ENCODE measurements at places on chromosomes 3 and 15.

- DNase-seq, result no peak
Measured at GRCh38 chr3:56291953-56292352, 176.3 kb downstream of the ERC2 start.

DNA sequence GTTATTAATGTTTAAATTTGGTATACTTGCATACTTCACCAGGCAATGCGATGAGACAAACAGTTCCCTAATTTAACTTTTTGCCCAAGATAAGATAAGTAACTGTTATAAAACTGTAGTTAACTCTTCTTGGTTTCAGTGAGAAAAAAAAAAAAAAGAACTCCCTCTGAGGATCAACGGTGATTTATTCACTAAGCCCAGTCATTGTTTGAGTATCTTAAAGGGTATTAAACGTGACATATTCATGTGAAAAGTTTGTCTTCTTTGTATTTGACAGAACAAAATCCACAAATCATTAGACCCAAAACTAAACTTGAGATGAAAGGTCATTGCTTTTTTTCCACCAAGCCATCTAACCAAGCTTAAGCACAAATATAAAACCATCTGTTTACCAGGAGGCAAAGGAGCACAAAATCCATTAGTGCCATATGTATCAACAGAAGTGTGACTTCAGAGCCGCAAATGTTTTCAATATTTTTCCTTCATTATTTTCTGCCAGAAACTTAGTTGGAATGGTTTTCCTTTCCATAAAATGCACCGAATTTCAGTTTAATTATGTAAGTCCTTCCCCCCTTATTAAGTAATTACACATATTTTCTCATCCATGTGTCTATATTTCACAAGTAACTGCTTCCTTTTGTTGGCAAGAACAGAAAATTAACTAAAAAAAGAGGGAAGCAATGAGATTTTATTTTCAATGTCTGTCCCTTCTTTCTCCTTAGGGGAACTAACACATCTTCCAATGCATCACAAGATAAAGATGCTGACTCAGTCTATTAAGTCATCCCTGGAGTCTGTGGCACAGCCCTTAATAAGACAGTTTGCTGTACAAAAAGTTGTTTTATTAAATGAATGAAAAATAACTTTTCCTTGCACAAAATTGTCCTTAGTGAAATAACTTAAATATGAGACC is 92.2 kb upstream of the RAP2B start:
- DNase-seq, result peak; percentile 52

- no peak for DNase-seq
Measured at GRCh38 chr15:101811902-101812301, at the start of gene OR4F15. TSS of gene OR4F15 (plus strand) at chr15:101812202. CDS start at chr15:101818187, 5,985 bp downstream.

GRCh38 chr15:45734260-45734711 is 99.5 kb downstream of the SQOR start:
- DNase-seq, result no peak

- no peak for DNase-seq
Measured at GRCh38 chr3:119243712-119244111, 3.0 kb upstream of the B4GALT4 start.

GRCh38 chr15:85606738-85607137 is 188.0 kb downstream of the KLHL25 start:
- no peak for DNase-seq

- no peak for DNase-seq
Measured at GRCh38 chr15:87121336-87121735, 1041.7 kb downstream of the AGBL1 start.

DNA sequence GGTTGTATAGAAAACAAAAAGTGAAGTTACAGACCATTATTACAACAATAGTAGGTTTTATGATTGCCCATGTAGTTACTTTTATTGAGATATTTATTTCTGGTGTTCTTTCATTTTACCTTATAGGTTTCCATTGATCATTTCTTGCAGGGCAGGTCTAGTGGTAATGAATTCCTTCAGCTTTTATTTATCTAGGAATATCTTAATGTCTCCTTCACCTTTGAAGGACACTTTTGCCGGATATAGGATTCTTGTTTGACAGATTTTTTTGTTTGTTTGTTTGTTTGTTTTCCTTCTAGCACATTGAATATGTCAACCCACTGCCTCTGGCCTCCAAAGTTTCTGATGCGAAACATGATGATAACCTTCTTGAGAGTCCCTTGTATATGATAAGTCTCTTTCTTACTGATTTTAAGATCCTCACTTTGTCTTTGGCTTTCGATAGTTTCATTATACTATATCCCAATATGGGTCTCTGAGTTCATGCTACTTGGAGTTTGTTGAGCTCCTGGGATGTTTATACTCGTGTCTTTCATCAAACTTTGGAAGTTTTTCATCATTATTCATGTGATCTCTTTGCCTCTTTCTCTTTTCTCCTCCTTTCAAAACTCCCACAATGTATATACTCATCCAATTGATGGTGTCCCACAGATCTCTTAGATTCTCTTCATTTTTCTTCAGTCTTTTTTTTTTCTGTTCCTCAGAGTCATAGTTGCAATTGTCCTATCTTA is 62.8 kb downstream of the GLCE start:
- DNase-seq, result no peak

DNA sequence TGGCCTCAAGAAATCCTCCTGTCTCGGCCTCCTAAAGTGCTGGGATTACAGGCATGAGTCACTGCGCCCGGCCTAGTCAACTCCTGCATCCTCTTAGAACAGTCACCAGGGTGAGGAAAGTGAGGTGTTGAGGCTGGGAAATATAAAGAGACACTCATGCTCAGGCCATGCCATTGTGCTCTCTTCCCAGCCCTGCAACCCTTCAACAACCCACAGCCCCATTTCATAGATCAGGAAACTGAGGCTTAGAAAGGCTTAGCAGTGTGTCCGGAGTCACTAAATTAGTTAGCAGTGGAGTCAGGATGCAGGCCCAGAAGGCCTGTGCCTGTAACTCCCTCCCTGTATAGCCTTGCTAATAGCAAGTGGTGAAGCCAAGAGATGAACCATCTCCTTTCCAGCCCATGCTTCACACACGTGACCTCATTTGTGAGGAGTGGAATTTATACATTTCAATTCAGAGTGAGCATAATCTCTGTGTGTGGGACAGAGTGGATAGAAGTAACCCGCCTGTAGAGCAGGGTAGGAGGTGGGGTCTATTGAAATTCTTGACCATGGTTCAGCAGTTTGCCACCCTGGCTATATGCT is 51.7 kb upstream of the USP3 start:
- DNase-seq, result no peak

GRCh38 chr3:45113625-45114050 is 32.5 kb downstream of the CDCP1 start:
- DNase-seq, result no peak

- DNase-seq, result no peak
Measured at GRCh38 chr15:27179789-27180188, 208.8 kb downstream of the GABRG3 start.

- DNase-seq, result no peak
Measured at GRCh38 chr3:9190276-9190675, 59.2 kb downstream of the SRGAP3 start.

DNA sequence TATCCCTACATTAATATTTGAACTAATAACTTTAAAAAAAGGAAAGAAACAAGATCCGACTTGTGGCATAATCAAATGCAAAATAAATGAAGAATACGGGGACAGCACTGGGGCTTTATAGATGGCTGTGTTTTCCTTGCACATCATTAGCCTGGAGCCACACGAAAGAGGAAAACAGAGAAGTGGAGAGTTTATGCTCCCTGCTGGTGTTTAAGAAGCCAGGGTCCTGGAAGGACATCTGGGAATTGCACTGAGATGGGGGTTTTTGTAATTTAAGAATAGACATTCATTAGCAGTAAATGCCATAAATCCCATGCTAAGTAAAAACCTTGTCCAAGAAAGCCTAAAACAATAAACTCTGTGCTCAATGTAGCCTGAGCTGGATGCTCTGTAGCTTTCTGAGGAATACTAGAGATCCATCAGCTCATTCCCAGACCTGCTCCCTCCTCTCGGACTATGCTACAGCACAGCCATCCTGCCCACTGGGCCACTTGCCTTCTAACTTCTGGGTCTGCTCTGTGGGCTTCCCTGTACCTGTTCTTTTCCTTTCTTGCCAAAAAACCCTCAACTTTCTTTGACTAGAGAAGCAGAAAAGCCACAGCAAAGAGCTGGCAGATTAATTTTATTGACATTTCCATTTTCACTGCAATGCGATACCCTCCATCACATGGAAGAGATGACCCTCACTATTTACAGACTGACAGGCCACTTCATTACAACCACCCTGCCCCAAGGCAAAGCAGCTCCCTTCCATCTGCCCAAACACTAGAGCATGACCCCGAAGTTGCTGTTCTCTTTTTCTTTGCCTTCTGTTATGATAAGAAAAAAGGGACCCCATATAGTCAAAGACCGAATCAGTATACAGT is 62.3 kb downstream of the MEIS2 start:
- DNase-seq, result no peak

DNA sequence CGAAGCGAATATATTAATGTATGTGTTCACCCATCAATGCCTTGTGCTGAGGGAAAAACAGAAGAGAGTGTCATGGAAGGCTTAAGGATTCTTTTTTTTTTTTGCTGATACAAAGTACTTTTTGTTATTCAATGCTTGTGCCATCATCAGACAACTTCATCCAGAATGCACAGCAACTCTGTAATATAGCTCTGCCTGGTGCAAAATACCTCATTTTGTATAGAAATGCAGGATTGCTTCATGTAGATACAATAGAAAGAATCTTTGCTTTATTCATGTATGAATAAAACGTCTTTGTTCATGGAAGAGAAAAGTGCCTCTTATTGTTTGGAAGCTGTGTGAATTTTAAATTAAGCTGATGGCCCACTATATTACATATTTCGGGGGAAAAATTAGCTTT is 62.9 kb downstream of the SH3GL3 start:
- DNase-seq, result no peak

DNA sequence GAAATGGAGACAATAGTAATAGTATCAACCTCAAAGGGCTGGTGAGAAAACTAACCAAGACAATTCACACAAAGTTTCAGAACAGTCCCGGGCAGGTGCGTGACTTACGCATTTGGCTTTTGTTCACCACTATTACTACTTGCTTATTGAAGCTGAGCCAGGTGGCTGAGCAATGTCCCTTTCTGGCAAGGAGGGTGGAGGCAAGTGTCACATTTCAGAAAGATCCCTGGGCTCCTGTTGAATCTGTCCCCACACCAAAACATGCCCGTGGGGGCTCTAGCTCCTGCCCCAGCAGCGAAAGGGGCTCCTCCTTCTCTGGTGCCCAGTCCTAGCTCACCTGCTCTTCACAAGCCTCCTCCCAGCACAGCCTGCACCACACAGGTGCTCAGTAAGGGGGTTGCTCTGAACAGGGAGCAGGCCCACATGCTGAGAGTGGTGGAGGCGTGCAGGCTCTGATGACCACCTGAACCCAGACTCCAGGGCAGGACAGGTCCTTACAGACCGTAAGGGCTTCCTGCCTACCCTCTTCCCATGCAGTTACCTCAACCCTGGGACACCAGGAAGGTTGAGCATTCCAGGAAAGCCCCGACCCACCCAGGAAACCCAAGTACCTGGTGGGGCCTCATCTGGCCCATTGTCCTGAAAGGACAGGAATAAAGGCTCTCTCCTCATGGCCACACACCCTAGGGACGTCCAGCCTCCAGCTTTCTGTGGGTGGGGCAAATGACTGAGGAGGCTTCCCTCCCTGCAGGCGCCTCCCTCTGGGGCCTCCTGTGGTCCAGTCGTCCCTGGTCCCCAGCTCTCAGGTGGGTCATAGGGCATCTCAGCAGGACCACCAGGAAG is 32.6 kb downstream of the SEMA7A start:
- no peak for DNase-seq

DNA sequence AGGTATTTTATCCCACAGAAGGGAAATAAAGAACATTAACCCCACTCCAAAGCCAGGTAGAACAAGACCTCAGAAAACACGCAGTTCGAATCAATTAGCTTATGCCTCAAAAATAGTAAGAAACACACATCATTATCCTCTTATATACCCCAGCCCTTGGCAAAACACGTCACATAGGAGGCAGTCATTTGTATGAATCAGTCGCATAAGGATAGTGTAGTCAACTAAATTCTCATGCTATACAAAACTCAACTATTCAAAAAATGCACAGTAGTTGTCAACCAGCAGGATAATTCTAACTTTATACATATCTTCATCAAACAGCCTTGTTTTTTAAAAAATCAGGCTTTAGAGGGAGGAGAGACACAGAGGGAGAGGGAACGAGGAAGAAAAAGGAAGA is 298.4 kb downstream of the FOXP1 start:
- no peak for DNase-seq

- no peak for DNase-seq
Measured at GRCh38 chr3:15979495-15979894, 181.7 kb upstream of the ANKRD28 start.

DNA sequence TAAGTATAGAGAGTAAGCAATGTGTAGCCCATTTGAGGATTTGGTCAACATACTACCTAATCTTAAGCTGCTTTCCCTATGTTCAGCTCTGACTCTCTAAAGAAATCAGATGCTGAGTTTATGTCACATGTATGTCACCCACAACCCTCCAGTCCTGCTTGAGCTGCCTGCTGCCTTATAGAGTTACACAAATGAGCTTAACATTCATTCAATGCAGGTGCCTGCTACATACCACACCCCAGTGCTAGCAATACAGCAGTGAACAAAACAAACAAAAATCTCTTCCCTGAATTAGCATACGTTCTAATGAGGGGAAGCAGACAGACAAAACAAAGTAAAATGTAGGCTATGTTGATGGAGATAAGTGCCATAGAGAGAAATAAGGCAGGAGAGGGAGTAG is 93.0 kb downstream of the HHLA2 start:
- no peak for DNase-seq

DNA sequence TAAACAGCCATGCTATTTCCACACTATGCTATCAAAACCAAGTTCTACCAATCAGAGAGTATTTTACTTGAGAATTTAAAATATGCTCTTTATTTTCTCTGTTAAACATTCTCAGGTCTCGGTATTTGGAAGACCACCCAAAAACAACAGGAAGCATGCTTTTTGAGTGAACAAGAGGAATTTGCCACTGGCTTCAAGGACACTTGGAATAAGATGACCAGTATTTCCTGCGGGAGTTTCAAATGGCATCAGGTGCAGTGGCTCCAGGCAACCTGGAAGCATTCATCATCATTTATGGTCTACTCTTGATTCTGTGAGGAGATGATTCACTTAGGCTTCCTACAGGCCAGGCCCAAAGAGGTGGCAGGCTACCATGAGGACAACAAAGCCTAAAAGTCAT is 305.7 kb upstream of the ATP11B start:
- no peak for DNase-seq

GRCh38 chr3:195171093-195171873 is 99.7 kb downstream of the XXYLT1 start:
- no peak for DNase-seq

DNA sequence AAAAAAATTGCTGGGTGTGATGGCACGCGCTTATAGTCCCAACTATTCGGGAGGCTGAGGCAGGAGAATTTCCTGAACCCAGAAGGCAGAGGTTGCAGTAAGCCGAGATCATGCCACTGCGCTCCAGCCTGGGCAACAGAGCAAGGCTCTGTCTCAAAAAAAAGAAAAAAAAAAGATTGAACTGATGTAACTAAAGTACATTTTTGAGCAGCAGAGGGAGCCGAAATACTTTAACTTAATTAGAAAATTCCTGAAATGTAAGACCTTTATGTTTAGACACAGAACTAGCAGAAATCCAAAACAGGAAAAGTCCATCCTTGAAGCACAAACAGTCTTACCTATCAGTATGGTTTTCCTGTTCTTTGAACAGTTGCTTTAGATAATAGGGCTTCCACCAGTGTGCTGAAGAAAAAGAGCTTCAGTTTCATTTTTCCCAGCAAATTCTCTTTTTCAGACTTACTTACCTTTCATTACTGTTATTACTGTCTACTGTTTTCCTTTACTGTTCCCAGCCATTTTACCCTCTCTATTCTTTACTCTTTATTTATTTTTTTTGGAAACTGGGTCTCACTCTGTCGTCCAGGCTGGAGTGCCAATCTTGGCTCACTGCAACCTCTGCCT is 33.4 kb upstream of the ZNF609 start:
- peak; percentile 46 for DNase-seq

All from HFFc6 (cell line).